ENCODE measurements at places on chromosomes 7 and 10.
A peak's percentile ranks its signal among the peaks of the same experiment; 100 is the strongest.

- DNase-seq, result no peak
Observed at GRCh38 chr7:111012799-111013675, 77.9 kb upstream of the LRRN3 start.

DNA sequence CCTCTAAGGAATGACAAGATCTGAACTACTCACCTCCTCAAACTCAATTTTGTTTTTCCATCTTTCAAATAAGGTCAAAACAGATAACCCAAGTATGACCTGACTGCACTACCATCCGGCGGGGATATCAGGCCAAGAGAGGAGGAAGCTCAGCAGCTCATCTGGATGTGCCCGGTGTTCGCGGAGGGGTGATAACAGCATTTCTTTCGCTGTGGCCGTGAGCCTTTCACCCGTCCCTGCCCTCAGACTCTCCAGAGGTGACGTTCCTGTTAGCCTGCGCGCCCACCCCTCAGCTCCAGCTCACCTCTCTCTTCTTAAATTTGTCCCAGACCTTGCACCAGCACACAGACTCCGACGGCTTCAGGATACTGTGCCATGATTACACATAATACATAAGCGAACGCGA lies 526 bp downstream of the ZNF248 start:
- DNase-seq, result no peak

DNA sequence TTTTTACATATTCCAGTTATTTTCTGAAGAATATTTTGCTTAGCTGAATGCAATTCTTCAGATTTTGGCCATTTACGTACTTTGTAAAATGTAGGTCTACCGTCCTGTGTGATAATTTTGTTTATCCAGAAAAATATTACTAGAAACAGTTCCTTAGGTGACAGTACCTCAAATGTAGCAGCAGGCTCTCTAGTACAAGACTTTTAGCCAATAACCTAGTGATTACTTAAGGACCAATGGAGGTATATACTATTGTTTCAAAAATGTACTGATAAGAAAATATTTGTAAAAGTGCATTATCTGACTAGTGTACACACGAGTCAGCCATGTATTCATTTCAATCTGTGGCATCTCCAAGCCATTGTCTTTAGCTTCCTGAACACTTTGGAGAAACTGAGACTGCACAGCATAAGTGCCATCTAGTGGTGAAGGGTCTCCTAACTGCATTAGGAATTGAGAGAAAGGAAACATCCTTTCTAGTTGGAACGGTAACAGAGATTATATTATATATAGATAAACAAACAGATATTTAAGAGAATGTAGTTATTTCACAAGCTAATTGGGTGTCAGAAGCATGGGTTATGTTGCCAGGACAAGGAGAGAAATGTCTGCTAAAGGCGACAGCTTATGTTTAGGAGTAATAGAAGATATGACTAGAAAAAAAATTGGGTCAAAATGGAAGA lies 23.7 kb downstream of the RTKN2 start:
- DNase-seq, result no peak

GRCh38 chr10:2210088-2210487 lies 472.8 kb upstream of the ADARB2 start:
- DNase-seq, result no peak

- no peak for DNase-seq
Observed at GRCh38 chr10:30973737-30974136, 57.9 kb downstream of the ZNF438 start.

DNA sequence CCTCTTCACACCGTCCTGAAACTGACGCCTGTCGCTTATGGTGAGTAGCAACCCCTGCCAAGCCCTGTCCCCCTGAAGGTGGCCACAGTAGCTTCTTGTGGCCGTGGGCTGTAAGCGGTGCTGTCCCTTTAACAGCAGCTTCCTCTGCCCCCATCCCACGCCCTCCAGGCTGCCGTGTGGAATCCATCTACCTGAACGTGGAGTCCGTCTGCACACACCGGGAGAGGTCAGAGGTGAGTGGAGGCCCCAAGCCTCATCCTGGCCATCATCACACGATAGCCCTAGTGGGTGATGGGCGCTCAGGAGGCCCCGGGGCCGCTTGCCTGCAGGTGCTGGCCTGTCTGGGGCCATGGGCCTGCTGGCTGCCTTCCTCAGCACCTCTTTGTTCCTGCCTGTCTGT lies 21.2 kb downstream of the PFKFB3 start:
- no peak for DNase-seq

- no peak for DNase-seq
Observed at GRCh38 chr7:21942955-21943354, 2.7 kb downstream of the CDCA7L start.

GRCh38 chr7:18302097-18302496 lies 193.5 kb upstream of the HDAC9 start:
- no peak for DNase-seq

DNA sequence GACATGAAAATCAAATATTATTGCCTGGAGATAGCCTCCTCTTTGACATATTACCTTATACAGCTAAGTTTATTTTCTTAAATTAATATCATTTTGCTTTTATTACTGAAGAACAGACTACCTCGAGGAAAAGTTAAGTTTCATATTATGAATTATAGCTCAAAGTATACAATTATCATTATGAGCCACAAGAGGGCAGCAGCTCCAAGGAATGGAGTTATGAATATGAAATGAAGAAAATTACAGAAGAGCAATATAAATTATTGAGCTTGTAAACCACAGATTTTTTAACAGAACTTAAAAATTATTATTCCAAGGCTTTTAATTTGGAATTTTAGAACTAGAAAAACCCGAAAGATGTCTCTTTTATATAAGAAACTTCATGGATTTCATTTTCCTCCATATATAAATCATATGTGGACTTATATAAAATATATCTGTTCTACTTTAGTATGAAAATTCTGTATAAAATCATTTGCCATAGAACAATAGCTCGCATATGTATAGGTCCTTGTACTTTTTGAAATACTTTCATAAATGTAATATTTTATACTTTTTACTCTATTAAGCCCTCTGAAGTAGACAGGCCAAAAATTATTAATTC lies 40.1 kb downstream of the IQUB start:
- DNase-seq, result no peak

DNA sequence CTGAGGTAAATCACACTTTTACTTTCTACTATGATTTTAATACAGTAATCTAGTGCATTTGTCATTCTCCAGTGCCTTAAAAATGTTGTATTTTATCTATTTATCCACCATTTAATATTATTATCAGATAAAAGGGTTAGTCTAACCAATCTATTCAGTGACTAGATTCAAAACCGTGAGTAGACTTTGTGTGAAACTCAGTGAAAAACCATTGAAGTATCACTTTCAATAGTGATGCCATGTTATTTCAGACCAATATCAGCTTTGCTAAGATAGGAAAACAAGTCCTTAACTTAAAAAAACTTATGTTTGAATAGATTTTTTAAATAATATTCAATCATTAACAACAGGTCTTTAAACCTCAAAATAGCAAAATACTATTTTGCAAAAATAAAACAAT lies 1628.7 kb downstream of the REEP3 start:
- no peak for DNase-seq

DNA sequence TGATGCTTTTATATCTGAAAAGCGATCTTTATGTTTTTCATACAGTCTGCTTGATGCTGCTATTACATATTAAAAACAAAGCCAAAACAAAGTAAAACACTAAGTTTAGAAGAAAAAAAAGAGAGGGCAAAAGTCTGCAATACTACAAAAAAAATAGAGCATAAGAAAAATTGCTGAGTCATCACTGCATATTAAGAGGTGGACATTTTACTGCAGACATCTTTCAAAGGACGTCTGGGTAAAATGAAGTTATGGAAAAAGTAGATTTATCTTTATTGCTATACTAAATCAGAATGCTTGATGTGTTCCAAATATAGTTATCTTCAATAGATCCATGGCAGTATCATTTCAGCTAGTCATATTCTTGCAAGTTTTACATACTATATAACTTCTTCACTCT lies 172.0 kb downstream of the MAGI2 start:
- no peak for DNase-seq

DNA sequence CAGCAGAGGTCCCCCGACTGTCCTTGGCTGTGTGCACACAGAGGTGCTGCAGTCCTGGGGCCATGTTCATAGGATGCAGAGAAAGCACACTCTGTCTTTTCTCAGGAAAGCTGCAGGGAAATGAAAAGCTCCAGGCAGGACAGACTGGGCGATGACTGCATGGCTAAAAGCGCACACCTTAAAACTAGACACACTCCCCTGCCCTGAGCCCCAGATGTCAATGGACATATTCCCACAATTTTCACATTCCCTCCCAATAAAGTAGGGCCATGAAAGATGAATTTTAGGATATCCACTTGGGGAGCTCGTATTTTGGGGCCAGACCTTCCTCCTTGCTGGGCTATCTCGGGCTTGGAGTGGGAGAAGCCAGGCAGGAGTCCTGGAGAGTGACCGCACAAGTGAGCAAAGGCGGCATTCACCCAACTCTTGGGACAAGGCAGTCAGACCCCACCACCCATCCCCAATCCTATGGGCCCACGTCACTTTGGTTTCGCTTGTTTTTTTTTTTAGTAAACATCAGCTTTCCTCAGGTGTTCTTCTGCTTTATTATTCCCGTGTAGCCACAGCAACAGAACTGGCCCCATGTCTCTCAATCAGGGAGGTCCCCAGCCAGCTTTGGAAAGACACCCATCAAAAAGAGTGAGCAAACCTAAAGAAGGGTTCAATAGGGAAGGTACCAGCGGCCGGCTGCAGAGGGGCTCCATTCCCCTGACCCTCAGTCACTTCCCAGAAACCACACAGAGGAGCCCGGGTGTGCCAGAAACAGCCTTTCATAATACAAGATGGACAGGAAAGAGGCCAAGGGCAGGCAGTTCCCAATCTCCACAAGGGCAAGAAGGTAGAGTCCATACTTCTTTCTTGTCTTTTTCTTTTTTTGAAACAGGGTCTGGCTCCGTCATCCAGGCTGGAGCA lies 12.7 kb downstream of the GPRIN2 start:
- DNase-seq, result no peak

DNA sequence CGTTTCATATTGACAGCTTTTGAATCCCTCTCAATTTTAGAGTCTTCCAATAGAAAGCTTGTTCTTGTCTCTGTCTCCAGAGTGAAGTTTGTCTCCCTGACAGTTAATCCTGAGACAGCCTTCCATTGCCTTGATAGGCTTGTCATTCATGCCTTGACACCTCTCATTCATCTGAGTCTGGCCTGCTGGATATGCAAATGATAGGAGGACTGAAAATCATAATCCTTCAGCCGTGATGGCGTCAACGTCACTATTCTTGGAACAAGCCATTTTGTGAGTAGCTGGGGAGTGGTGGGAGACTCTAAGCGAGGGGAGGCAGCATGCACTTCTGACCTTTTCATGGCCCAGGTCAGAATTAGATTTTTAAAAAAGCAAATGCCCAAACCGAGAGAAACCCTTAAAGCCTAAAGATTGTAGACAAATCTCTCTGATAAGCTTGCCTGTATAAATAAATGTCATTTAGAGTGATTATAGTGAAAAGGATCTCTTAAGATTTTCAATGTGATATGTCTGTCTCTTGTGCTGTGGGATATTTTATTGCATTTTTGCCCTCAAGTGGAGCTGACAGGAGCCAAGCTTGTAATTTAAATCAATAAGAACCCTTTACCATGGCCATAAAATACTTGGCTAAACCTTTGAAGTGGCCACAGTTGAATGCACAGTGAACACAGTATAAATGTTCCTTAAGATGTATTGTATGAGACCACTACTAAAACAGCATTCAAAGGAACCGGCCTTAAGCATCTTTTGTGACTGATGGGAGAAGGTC lies 148.8 kb downstream of the SNX10 start:
- no peak for DNase-seq

DNA sequence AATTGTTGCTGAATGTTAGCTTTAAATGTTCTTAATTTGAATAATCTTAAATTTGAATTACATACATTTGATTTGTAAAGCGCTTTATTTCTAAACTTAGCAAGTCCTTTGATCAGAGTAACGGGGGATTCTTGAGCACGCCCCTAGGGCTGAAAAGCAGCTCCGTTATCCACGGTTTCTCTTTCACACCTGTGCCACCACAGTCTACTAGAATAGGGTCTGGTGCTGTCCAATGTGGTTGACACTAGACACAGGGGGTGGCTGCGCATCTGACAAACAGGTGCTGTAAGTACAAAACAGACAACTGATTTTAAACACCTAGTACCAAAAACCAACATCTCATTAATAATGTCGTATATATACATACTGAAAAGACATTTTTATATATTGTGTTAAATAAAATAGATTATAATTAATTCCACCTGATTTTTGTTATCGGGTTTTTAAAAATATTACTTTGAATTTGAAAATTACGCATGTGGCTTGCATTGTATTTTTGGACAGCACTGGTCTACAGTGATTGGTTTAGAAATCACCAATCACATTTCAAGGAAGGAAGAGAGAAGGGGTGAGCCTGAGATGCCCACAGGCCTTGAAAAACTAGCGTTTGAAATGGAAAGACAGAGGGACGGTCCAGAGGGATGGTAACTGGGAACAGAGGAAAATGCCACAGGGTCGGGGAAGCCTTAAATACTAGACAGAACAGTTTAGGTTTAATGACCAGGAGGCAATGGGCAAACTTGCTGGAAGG lies 7.3 kb downstream of the SEPHS1 start:
- no peak for DNase-seq

GRCh38 chr10:59892697-59893096 lies 13.7 kb downstream of the CCDC6 start:
- DNase-seq, result peak; percentile 82

DNA sequence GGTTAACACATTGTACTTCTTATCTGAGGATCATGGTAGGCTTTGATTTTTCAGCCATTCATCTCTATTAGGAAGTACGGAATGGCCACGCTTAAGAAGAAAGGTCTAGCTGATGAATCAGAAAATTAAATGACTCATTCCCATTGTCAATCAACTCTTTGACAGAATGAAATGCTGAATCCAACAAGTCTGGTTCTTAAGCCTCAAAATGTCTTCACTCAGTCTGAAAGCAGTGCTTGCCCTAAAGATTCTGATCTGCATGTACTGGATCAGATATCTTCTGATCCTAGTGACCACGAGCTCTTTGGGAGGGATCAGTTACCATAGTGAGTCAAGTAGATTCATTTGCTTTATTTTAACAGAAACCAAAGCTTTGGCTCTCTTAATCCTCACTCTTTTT lies 5.7 kb upstream of the CELF2 start:
- DNase-seq, result no peak

- DNase-seq, result no peak
Observed at GRCh38 chr7:125930848-125931247, 1001.2 kb upstream of the POT1 start.

GRCh38 chr7:35878351-35878750 lies 77.5 kb downstream of the SEPTIN7 start:
- DNase-seq, result no peak

DNA sequence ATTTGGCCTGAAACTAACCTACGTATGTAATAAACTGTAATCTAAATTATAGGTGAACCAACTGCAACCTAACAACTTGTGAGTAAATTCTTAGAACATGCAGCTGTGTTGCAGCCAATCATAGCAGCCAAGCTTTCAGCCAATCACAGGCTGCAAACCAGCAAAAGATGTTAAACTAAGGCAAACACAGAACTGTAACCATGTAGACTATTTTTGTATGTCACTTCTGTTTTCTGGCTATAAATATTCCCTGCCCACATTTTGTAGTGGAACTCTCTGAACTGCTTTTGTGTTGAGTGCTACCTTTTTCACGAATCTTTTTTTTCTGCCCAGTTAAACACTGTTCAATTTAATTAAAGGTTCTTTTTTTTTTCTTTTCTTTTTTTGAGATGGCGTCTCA lies 28.2 kb upstream of the ZPBP start:
- DNase-seq, result no peak

- no peak for DNase-seq
Observed at GRCh38 chr7:92137557-92137956, 3.3 kb upstream of the CYP51A1 start.

Data from tibial artery (tissue), 4 donors.